Stimulated activated CD4-positive, alpha-beta T cell treated with anti-CD3 and anti-CD28 coated beads, Interleukin-4, amount 100 ng/mL, for 24 hours (primary cell): ENCODE measurements at places on chromosomes 1 and 21.

DNA sequence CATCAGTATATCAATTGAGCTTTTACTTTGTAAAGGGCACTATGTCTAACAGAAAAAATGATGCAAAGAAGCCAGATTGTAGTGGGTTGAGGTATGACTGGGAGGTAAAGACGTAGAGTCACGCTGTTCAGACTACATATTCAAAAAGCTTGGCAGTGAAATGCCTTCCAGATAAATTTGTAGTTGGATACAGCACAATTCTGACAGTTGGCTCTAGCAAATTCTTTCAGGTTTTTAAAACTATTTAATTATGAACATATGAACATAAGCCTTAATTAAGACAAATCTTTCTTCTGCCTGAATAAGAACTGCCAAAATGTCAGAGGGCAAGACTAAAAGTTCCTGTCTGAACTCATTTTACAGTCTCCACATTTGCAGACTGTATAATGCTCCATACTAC lies 118.8 kb downstream of the DPYD start:
- no peak for DNase-seq

DNA sequence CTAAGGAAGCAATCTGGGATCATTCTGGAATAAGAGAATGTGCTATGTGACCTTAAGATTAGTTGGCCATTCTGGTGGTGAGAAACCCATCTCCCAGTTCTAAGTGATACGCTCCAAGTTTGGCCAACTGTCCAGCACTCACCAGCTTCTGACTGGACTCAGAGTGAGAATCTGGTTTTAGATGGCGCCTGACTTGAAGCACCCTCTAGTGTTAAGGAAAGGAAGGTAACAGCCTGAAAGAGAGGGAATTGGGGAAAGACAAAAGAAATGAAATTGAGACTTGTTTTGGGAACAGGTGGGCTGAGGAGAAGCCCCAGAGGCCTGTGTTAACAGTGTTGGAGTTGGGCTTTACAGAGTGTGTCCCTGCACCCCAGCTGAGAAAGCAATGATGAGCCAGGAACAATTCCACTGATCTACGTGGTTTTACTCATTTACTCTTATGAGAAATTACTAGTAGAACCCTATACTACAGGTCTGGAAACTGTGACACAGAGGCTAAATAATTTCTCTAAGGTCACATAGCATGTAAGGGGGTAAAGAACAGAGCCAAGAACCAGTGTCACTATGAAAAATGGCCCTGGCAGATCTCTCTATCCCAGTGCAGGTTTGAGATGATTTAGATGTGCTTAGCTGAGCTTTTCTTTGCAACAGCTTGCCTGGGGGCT lies 9.3 kb upstream of the FCAMR start:
- DNase-seq, result no peak

- DNase-seq, result no peak
Observed at GRCh38 chr1:55490547-55490946, 275.4 kb upstream of the USP24 start.

DNA sequence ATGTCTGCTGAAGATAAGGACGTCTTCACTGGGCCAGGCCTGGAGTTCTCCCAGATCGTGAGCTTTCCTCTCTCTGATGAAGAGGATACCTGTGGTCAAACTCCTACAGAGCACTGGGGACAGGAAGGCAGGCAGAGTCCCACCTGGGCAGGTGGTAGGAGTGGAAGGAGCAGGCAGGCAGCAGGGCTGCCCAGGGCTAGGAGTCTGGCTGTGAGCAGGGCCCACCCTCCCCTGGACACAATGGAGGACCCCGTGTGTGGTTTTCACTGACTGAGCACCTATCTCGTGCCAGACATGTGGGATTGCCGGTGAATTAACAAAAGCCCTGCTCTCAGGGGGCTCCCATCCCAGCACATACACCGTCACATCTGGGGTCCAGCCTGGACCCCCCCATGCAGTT lies 4.9 kb upstream of the SAMD11 start:
- no peak for DNase-seq

DNA sequence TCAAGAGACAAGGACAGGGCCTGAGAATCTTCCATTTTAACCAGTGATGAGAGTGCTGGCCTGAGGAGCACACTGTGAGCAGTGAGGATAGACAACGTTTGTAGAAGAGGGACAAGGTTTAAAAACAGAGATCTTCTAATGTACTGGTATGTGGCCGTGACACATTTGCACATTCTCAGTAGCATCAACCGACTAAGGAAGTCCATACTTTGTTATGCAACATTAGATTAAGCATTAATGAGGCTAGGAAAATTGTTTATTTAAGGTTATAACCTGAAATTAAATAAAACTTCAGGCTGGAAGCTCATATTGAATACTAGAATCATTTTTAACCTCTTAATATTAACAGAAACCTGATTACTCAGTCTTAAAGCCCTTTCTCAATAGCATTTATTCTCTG lies 99.0 kb downstream of the SLC45A1 start:
- DNase-seq, result no peak

GRCh38 chr1:214967865-214968575 lies 114.5 kb upstream of the KCNK2 start:
- no peak for DNase-seq

DNA sequence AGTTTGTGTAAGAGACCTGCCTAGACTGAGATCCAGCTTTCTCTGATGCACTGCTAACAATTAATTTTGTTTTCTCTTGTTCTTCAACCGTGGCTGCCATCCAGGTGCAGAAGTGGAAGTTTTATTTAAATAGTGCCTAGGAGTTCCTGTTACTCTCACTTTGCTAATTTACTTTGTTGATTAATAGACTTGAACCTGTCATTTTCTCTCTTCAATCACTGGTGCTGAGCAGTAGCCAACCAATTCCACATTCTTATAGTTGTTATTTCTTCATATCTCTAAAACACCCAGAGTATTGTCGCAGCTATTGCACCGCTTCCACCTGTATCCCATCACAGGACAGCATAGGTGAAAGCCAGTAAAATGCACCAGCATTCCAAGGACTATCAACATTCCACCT lies 157.2 kb downstream of the PDE4B start:
- DNase-seq, result no peak

DNA sequence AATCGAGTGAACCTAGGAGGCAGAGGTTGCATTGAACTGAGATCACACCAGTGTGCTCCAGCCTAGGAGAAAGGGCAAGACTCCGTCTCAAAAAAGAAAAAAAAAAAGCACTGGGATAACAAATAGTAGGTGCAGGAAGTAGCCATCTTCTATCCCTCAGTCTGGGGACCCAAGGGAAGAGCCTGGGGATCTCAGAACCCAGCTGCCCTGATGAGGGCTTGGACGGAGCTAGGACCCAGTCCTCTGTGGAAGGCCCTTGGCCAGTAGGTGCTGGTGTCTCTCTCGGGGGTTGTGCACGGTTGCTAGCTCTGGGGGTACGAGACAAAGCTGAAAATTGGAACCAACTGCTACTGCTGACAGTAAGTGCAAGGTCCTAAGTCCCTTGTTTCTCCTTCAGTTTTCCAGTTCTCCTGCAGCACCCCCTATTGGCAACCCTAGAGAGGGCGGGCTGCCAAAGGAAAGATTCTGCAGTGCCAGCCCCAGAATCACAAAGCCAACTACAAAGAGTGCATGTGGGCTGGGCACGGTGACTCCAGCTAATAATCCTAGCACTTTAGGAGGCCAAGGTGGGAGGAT lies 57.6 kb upstream of the KIF1B start:
- DNase-seq, result peak; percentile 39

GRCh38 chr21:14046401-14046800 lies 164.4 kb downstream of the LIPI start:
- DNase-seq, result no peak

- no peak for DNase-seq
Observed at GRCh38 chr1:12464045-12464461, 154.0 kb downstream of the DHRS3 start.

DNA sequence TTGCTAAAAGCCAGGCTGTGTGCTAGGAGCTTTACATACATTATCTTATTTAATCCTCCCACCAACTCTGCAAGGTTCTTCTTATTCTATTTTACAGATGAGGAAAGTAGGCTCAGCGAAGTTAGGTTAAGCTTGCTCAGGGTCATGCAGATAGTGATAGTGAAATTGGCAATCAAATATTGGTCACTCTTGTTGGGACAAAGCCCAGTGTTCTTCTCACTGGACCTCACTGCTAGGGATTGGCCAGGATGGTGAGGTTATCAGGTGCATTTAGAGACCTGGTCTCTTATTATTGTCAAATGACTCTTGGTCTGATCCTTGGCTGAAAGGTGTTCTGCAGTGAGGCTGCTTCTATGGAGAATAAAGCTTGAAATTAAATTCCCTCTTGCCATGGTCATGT lies 145.1 kb downstream of the CNIH3 start:
- no peak for DNase-seq

DNA sequence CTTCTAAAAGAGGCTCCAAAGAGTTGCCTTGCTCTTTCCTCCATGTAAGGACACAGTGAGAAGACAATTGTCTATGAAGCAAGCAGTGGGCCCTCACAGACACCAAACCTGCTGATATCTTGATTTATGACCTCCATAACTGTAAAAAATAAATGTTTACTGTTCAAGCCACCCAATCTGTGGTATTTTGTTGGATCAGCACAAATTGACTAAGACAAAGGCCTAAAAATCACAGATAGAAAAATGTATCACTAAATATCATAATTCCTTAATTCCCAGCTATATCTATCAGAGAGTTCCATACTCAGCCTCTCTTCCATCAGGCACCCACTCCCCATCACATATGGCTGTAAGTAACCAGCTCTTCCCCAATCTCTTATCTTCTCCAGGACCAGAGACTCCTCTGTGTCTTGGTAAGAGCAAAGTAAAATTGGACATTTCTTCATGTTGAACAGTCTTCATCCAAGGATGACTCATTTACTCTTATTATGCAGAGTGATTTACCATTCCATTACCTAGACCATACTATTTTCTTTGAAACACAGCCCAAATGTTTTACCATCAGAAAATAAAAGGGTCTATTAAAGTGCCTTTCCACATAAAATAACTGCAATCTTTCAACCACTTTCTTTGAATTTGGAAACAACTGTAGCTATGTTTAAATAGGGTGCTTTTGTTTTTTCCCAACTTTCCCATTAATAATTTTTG lies 503.6 kb downstream of the MRPL39 start:
- DNase-seq, result no peak

DNA sequence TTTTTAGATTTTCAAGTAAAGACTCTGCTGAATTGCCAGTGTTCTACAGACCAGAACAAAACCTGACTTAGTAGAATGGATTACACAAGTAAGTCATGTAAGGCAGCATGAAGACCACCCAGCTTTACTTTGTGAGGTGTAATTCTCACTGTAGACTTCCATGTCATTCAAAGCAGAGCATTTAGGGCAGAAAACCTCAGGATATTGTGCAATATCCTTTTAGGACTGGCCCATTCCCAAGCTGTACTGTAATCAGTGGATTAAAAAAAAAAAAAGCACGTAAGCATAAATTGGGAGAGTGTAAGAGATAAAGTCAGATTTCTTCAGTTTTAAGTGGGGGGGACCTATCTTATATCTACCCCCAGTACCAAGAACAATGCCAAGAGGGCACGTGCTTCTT lies 380.5 kb upstream of the PRMT6 start:
- DNase-seq, result no peak

DNA sequence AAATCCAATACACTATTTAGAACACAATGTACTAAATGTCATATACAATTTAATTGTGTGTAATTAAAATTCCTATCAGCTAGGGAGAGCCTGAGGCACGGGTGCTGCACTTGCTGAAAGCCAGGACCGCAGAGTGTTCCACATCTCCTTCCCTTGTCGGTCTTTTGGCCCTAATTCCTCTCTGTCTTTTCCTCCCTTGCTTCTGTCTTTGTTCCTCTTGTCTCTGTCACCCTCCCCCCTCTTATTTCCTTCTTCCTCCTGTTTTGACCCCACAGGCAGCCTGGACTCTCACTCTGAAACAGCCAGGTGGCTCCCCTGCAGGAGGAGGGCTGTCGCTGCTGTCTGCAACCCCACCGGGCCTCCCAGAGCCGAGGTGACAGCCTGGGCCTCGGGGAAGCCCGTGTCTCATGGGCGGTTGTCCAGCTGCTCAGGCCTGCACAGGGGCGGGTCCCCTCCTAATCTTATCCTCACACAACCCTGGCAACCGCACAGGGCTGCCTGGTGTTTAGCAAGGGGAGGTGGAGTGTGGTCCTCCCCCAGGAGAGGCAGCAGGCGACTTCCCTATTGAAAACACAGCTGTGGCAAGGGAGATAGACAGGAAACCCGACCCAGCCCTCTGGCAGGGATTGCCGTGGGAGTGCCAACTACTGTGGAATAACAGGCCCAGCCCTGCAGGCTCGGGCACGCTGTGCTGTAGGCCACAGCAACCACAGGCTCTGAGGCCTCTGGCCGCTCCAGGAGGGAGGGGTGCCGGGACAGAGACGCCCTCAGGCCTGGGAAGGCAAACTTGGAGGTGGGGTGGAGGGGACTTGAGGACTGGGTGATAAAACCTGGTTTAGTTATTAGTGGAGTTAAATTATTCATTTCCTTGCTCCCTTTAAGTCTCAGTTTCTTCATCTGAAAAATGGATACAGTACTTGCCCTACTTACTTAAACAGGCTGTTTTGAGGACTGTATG lies 68.8 kb upstream of the WDR26 start:
- no peak for DNase-seq

- peak; percentile 48 for DNase-seq
Observed at GRCh38 chr1:116910379-116911187, 867 bp downstream of the PTGFRN start.

DNA sequence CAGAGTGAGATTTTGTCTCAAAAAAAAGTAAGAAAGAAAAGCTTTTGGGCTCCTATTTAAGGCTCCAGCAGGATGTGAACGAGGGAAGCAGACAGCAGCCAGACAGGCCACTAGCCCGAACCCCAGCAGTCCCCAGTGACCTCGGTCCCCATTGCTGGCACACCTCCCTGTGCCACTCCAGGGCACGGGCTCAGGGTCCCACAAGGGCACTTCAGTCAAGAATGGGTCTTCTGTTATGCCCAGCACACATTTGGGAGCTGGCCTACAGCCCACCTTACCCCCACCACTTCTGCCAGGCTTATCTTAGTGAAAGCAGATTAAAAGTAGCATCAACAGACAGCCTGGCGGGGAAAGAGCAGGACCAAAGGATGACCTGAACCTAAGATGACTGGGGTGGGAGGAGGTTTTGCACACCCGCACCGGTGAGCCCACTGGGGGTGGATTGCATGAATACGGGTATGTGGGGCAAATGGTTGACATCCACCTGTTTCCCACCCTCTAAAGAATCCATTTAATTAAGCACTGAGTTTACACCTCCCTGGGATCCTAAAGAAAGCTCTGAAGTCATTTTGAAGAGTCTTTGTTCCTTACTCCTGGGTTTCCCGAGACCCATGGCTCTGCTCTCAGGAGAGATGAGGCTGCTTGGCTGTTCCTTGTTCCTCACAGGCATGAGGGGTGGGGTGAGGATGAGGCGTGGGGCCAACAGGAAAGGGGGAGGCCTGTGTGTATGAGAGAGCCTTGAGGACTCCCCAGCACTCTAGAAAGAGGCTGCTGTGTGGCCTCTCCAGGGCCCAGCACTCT lies 4.7 kb downstream of the CHI3L1 start:
- DNase-seq, result no peak

DNA sequence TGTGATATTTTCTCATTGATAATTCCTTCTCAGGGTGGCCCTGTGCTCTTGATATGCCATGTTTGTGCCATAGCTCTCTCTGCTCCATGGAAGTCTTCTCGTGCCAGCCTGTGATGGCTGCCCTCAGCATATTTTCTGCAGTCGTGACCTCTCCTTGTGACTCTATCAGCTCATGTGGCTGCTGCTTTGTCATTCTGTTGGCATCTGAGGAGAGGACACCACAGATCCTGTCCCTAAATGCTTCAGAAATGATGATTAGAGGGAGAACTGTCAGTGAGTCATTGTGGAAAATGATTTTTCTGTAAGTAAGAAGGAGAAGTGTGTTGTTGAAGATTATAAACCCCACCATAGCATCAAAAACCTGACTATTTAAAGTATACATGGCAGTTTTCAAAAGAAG lies 286.0 kb downstream of the ADGRL2 start:
- no peak for DNase-seq

GRCh38 chr21:17542371-17543011 lies 29.6 kb downstream of the CXADR start:
- no peak for DNase-seq
